ENCODE measurements at places on chromosomes 7 and 10. TPM values are rescaled to one million over a fixed set of nuclear protein-coding genes. Genes with fewer than 3 reads are reported as not detected.

DNA sequence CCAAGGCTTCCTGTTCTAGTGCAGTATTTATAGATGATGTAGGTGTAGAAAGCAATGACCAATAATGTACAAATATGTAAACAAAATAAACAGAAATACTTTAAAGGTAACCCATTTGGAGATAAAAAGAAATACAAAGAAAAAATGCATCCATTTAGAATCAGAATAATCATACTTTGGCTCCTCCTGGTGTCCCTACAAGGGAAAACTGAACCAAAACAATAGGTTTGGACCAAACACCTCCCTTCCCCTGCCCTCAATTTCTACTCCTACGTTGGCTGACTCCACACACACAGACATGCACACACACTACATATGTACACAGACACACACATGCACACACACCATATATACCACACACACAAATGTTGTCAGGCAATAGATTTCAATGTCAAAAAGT lies 36.0 kb downstream of the C10orf143 start:
- H3K36me3 ChIP-seq = no peaks in the 10 kb centered on the region
- H3K4me1 ChIP-seq = no peaks in the 10 kb centered on the region

ASZ1 gene
- not detected for total RNA-seq

NRG3 gene
- not detected for total RNA-seq

DNA sequence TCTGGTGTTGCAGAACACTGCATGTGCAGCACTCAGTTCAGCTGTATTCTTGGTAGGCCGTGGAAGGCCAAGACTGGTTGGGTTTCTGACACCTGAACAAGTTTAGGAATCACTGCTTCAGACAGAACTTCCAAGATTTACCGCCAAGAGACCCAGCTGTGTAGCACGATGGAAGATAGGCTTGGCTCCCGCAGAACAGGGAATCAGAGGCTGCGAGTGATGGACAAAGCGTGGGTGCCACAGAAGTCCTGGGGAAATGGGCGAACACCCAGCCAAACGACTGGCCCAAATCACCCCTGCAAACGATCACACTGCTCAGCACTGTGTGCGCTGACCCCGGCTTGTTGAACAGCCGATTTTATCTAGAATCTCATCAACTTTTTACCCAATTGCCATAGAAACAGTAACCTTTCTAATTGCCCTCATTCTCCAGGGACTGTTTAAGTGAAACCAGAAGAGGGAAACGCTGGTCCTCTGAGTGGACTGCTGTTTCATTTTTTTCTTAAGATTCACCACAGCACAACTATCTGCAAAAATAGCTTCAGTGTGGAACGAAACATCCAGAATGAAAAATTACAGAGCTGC lies 17.9 kb downstream of the ZFAND2A start:
- H3K36me3 ChIP-seq = no peaks in the 10 kb centered on the region
- H3K4me1 ChIP-seq = peaks cover 7% of the 10 kb centered on the region
- H3K27ac ChIP-seq = no peak overlapping the region

COX19 gene
- 13.0 TPM for total RNA-seq

DNA sequence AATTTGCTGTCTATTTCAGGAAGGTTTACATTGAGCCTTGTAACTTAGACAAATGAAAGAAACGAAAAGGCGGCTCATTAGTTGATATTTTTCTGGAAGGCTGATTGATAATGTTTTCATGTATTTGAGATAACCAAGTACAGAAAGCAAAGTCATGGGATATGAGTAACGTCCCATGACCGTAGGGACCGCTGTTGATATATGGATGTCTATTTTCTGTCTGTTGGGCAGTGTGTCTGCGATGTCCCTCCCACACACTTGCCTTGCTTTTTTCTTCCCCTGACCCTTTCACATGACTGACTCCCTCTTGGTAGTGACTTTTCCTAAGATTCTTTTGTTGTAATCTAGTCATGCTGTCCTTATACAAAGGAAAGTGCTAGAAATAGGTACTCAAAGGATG lies 57.0 kb upstream of the GPR158 start:
- no peaks in the 10 kb centered on the region for H3K36me3 ChIP-seq
- peaks cover 3% of the 10 kb centered on the region for H3K4me1 ChIP-seq
- H3K27me3 ChIP-seq = no peaks in the 10 kb centered on the region
- H3K27ac ChIP-seq = no peak overlapping the region
- H3K4me3 ChIP-seq = no peak overlapping the region

GRCh38 chr10:108749042-108749441 lies 1174.3 kb downstream of the XPNPEP1 start:
- H3K27me3 ChIP-seq = no peaks in the 10 kb centered on the region
- no peak overlapping the region for H3K4me3 ChIP-seq
- no peak overlapping the region for H3K27ac ChIP-seq
- H3K4me1 ChIP-seq = no peaks in the 10 kb centered on the region
- no peaks in the 10 kb centered on the region for H3K36me3 ChIP-seq
- DNase-seq = no peak

ADCYAP1R1 gene
- not detected for total RNA-seq

- H3K36me3 ChIP-seq = no peaks in the 10 kb centered on the region
- H3K4me1 ChIP-seq = no peaks in the 10 kb centered on the region
- no peak for DNase-seq
- H3K27ac ChIP-seq = no peak overlapping the region
- H3K27me3 ChIP-seq = no peaks in the 10 kb centered on the region
Observed at GRCh38 chr7:126948664-126949063, 304.1 kb downstream of the GRM8 start.

WIPF3 gene
- total RNA-seq = under 0.01 TPM

- peak overlapping the region; percentile 20 for H3K4me3 ChIP-seq
- no peak for DNase-seq
- H3K27me3 ChIP-seq = no peaks in the 10 kb centered on the region
- H3K4me1 ChIP-seq = peaks cover 15% of the 10 kb centered on the region
- H3K36me3 ChIP-seq = no peaks in the 10 kb centered on the region
- peak overlapping the region; percentile 89 for H3K27ac ChIP-seq
Observed at GRCh38 chr10:132699411-132700155, 86.4 kb downstream of the NKX6-2 start.

GRCh38 chr7:106820321-106821217 lies 44.5 kb upstream of the PIK3CG start:
- H3K27me3 ChIP-seq = no peaks in the 10 kb centered on the region
- no peaks in the 10 kb centered on the region for H3K36me3 ChIP-seq
- peaks cover 9% of the 10 kb centered on the region for H3K4me1 ChIP-seq
- H3K27ac ChIP-seq = no peak overlapping the region
- no peak overlapping the region for H3K4me3 ChIP-seq
- DNase-seq = no peak

DNA sequence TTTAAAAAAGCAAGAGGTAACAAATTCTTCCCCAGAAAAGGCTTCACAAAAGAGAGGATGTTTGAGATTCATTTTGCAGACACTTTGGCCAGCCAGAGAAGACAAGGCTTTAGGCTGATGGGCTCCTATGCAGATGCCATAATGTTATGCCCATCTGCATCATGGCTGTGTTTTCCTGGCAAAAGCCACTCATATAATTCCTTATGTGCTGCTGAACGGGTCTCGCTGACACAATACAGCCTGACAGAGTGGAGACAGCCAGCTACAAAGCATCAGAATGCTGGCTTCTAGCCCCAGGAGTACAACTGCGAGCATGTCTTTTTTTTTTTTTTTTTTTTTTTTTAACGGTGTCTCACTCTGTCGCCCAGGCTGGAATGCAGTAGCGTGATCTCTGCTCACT lies 1157.4 kb upstream of the AUTS2 start:
- DNase-seq = no peak
- H3K4me1 ChIP-seq = no peaks in the 10 kb centered on the region
- H3K36me3 ChIP-seq = no peaks in the 10 kb centered on the region
- no peak overlapping the region for H3K27ac ChIP-seq

GRCh38 chr7:83325083-83325482 lies 162.4 kb upstream of the PCLO start:
- DNase-seq = no peak
- no peaks in the 10 kb centered on the region for H3K36me3 ChIP-seq
- no peaks in the 10 kb centered on the region for H3K4me1 ChIP-seq
- H3K27ac ChIP-seq = no peak overlapping the region

DNA sequence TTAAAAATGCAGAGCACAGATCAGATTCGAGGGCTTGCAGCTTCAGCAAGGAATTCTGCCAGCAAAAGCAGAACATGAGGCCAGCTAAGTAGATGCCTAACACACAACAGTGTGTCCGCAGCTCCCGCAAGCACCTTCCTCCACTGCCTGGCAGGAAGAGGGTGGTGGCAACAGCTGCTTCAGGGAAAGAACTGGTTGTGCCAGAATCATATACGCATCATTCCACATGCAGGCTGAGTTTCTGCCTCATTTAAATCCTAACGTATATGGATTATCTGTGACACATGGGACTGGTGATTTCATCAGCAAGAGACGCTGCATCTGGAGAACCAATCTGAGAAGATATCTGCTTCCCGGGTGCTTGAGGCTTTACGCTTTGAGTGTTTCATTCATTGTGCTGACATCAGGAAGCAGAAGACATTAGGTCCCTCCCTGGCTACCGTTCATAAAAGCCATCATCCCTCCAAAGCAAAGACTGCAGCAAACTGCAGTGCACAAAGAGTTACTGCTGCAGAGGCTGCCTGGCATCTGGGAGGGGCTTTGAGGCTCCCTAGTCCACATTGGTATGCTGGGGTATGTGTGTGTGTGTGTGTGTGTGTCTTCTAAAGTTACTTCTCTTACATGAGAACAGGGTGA lies 78.8 kb downstream of the FAM13C start:
- no peak overlapping the region for H3K4me3 ChIP-seq
- H3K27ac ChIP-seq = no peak overlapping the region
- no peaks in the 10 kb centered on the region for H3K36me3 ChIP-seq
- H3K27me3 ChIP-seq = no peaks in the 10 kb centered on the region

MEST gene
- 330 TPM for total RNA-seq

CRYGN gene
- 0.59 TPM for total RNA-seq

- no peaks in the 10 kb centered on the region for H3K36me3 ChIP-seq
- H3K27ac ChIP-seq = no peak overlapping the region
- no peaks in the 10 kb centered on the region for H3K27me3 ChIP-seq
- H3K4me1 ChIP-seq = peaks cover 6% of the 10 kb centered on the region
- DNase-seq = no peak
Observed at GRCh38 chr10:89245802-89246201, 5.8 kb downstream of the LIPA start.

DNA sequence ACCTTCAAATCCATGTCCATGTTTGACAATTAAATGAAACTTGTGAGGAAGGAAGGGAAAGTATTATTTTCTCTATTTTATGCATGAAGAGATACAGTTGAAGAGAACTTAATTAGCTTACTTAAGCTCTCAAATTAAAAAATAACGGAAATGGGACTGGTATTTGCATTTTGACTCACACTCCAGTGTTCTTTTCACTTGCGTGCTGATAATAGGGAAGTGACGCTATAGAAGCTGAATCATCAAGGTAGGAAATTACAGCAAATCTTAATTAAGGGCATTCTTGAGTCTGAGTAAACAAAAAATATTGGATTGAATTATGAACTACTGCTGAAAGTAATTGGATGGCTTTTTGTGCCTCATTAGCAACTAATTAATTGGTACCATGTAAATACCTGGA lies 44.0 kb upstream of the NPVF start:
- no peaks in the 10 kb centered on the region for H3K4me1 ChIP-seq
- no peak overlapping the region for H3K27ac ChIP-seq
- no peaks in the 10 kb centered on the region for H3K36me3 ChIP-seq
- DNase-seq = no peak

DNA sequence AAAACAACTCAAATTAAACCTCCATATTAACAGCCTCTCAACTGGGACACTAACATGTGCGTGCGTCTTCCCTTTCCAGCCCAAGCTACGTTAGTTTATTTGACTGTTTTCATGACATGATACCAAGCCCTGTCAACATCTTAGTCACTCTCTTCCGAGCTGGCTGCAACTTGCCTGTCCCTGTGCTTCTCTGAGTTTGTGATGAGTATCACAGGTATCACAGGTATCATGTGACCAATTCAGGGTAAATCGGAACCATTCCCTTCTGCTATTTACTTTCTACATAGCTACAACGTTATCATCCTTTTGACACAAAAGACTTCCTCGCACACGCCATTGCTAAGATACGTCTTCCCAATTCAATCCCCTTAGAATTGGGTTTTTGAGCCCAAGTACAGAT lies 70.2 kb downstream of the CAV1 start:
- H3K27me3 ChIP-seq = no peaks in the 10 kb centered on the region
- no peak overlapping the region for H3K27ac ChIP-seq
- H3K4me3 ChIP-seq = no peak overlapping the region
- DNase-seq = no peak
- no peaks in the 10 kb centered on the region for H3K36me3 ChIP-seq

GRCh38 chr10:31204090-31204489 lies 114.9 kb upstream of the ZEB1 start:
- H3K27me3 ChIP-seq = no peaks in the 10 kb centered on the region
- H3K36me3 ChIP-seq = no peaks in the 10 kb centered on the region
- H3K4me3 ChIP-seq = no peak overlapping the region
- DNase-seq = no peak

DNA sequence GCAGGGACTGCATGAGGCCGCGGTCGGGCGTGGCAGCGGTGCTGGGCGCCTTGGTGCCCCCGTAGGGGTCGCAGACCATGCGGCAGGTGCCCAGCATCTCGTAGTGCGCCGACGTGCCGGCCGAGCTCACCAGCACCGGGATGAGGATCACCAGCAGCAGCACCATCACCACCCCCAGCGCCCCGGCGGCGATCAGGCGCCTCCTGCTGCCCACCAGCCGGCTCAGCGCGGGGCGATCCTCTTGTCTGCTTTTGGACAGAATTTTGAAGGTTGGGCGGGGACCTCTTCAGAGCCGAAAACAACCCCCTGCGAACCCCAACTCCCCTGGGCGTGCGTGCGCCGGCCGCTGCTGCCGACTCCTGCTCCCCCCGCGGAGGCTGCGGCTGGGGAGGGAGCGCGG lies 779 bp downstream of the C1QL3 start:
- peak; percentile 90 for DNase-seq
- H3K4me3 ChIP-seq = peak overlapping the region; percentile 66
- no peak overlapping the region for H3K27ac ChIP-seq
- H3K4me1 ChIP-seq = no peaks in the 10 kb centered on the region
- no peaks in the 10 kb centered on the region for H3K36me3 ChIP-seq

NKX1-2 gene
- not detected for total RNA-seq

- H3K27me3 ChIP-seq = no peaks in the 10 kb centered on the region
- H3K27ac ChIP-seq = peak overlapping the region; percentile 98
- H3K36me3 ChIP-seq = no peaks in the 10 kb centered on the region
- DNase-seq = peak; percentile 87
- no peak overlapping the region for H3K4me3 ChIP-seq
- H3K4me1 ChIP-seq = peaks cover 16% of the 10 kb centered on the region
Observed at GRCh38 chr7:74280985-74281384, 8.2 kb upstream of the CLIP2 start.

DNA sequence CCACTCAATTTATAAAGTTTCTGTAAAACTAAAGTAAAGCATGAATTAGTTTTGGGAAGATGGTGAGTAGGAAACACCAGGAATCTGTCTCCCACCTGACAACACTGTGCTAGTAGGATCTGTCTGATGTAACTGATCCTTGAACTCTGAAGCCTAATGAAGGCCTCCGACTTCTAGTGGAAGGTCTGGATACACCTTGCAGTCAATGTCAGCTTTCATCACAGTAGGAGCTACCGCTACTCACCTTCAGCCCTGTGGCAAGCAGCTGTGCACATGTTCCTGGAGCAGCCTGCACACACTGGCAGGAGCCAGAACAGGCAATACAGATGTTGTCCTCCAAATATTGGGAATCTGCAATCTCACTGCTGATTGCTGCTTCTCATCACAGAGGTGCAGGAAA lies 471.4 kb downstream of the PTPRN2 start:
- H3K4me1 ChIP-seq = no peaks in the 10 kb centered on the region
- H3K27me3 ChIP-seq = no peaks in the 10 kb centered on the region
- H3K36me3 ChIP-seq = no peaks in the 10 kb centered on the region
- peak; percentile 43 for DNase-seq

GRCh38 chr10:12803776-12804175 lies 197.7 kb downstream of the CCDC3 start:
- H3K4me3 ChIP-seq = no peak overlapping the region
- H3K4me1 ChIP-seq = no peaks in the 10 kb centered on the region
- H3K27me3 ChIP-seq = no peaks in the 10 kb centered on the region
- no peak overlapping the region for H3K27ac ChIP-seq
- no peaks in the 10 kb centered on the region for H3K36me3 ChIP-seq

Measured in osteoblast (primary cell).